ENCODE measurements at places on chromosomes 4 and X.

- no peak for DNase-seq
Observed at GRCh38 chrX:71183341-71183740, 38.7 kb downstream of the NLGN3 start.

DNA sequence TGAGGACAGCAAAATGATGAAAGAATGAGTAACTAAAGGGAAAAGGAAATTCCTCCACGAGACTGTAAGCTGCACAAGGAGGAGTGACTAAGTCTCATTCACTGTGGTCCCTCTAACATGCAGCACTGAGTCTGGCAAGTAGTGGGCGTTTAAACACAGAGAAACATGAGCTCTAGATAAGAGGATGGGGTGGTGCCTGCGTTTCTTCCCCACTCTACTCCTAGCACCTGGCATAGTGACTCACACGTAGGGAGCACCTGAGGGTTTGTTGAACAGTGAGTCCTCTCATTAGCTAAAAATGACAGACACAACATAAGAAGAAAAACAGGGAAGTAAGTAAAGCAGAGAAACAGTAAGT is 105.8 kb upstream of the CBR4 start:
- DNase-seq = no peak

- no peak for DNase-seq
Observed at GRCh38 chrX:32185160-32185559, 1026.2 kb downstream of the DMD start.

DNA sequence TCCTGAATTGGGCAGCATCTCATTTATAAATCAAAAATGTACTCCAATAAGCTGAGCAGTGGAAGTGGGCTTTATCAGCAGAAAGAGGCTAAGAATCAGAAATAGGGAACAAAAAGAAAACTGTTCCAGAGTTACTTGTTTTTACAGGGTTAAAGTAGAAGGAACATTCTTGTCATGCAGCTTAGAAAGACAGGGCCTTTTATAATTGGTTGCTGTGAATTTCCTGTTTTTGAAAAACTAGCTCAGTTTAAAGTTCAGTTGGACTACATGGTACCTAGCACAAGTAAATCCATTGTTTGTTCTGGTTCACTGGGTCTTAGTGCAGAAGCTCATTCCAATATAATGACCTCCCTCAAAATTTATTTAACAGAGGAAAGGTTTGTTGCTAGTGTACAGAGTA is 200.8 kb downstream of the GRIA2 start:
- no peak for DNase-seq

All from stimulated activated CD8-positive, alpha-beta memory T cell treated with anti-CD3 and anti-CD28 coated beads, Interleukin-2, amount 100 ng/mL, for 48 hours (primary cell).